ENCODE measurements at places on chromosomes 7 and 10.

DNA sequence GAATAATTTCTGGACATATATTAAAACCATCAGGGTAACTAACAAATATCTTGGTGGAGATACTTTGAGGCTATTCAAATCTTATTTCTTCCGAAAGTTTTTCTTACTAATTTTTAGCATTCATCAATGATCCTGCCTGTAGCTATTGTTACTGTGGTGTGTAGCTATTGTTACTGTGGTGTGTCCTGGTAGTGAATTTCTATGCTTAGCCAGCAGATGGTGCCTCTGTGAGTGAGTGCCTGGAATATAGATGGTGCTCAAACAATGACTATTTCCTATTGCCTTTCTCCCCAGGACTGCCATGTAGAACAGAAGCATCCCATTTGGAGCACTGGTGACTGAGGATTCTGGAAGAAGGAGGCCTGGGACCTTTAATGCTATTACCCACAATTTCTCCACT, 245.7 kb downstream of the CCSER2 start:
- no peak for DNase-seq

DNA sequence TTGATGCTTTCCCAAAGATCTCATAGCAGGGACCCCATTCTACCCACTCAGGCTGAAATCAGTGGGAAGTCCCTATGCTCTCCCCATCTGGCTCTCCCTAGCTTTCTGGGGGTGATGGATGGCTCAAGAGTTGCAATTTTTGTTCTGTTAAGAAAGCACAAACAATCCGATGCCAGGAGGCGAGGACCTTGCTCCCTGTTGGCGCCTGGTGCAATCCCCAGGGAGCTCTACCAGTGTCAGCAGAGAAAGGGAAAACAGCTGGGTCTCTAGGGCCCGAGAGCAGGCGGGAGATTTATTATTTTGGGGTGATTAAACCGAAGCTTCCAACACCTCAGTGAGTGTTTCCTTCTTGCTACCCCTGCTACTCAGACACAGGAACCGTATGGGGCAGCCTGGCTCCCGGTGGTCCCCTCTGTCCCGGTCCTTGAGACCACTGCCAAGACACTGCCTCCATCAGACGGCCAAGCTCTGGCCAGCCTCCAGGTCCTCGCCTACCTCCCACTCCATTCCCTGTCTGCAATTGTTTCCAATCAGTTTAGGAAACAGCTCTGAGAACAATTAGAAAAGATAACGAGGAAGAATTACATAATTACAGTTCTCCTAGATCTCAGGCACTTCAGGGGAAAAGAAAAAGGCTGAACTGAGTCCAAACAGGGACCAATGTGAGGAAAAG, 147.9 kb downstream of the PLXNA4 start:
- no peak for DNase-seq

DNA sequence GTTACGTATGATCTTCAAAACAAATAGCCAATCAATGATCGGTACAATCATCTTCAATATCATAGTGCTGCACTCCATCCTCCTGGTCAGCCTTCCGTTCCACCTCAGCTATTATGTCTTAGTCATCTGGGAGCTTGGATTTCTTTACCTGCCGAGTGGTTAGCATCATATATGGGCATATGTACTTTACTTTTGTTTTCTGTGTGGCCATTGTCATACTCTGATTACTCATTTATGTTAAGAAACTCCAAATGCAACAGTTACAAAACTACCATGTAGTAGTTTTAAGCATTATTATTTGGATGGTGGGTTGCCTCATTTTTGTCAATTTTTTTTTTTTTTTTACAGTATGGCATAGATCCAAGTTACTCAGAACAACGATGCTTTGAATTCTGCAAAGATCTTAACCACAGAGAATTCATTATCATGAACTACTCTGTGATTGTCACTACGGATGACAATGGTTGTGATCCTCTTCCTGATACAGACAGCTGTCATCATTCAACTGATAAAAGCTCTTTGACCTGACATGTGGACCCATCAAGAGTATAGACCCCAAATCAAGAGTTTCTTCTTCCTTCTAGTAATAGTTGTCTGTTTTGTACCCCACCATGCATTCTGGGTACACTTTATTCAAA, 52.1 kb upstream of the NME8 start:
- DNase-seq, result no peak

DNA sequence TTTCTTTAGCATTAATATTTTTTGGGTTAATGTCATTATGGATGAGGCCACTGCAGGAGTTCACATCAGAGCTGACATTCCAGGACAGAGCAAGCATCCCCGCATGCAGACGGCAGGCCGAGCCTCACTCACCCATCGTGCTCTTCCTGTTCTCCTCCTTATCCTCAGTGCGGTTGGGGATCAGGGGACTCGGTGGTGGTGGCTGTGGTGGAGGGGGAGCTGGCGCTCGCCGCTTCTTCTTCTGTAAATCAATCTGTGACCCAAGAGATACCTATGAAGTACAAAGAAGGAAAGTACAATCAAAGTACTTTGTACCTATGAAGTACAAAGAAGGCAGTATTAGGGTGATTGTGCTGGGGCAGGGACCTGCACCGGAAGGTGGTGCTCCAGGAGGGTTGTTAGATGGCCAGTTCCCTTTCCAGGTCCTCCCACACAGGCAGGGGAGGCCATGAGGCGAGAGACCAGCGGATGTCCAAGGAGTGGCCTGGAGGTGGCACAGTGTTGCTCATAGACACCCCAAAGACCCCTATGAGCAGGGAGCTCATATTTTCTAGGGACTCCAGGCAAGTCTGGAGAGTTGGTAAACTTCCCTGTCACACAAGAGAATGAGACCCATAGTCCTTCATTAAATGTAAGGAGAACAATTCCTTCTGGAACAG, 231.4 kb downstream of the COBL start:
- no peak for DNase-seq

DNA sequence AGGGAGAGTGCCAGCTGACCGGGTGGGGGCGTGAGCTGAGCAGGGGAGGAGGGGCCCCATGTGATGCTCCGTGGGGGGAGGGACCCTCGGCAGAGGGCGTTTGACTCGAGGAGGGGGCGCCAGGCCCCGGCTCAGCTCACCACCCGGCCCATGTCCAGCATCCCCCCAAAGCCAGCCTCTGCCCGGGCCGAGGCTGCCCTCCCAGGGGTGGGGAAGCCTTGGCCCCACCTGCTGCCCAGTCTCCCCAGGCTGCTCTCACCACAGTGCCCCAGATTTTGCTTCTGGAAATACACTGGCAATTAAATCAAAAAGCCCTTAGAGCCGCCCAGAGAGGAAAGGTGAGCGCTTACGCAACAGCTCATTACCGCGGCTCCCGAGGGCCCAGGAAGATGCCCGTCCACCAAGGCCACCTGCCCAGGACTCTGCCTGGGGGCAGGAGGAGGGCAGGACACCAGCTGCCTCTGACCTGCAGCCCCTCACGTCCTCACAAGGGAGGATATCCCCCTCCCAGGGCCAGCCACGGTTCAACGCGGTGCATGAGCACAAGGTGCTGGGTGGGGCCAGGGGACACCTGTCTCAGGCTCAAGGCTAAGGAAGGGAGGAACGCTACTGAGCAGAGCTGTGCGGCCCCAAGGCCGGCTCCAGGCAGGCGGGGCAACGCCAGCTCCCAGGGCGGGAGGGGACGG, 70.0 kb upstream of the INPP5A start:
- no peak for DNase-seq

DNA sequence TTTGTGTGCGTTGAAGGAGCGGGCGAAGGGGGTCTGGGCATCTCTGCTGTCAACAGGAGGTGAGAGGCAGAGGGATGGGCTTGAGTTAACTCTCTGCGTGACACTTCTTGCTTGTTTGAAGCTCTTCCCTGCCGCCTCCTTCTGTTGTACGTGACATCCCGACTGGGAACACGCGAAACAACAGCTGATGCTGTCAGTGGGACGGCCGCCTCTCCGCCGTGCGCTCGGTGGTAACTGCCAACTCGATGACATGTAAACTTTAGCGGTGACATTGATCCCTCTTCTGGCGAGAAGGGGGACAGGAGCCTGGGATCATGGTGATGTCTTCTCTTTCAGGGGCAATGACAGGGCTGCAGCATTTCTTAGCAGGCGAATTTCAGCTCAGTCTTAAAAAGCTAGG, 394.5 kb downstream of the TYW1 start:
- DNase-seq, result no peak

DNA sequence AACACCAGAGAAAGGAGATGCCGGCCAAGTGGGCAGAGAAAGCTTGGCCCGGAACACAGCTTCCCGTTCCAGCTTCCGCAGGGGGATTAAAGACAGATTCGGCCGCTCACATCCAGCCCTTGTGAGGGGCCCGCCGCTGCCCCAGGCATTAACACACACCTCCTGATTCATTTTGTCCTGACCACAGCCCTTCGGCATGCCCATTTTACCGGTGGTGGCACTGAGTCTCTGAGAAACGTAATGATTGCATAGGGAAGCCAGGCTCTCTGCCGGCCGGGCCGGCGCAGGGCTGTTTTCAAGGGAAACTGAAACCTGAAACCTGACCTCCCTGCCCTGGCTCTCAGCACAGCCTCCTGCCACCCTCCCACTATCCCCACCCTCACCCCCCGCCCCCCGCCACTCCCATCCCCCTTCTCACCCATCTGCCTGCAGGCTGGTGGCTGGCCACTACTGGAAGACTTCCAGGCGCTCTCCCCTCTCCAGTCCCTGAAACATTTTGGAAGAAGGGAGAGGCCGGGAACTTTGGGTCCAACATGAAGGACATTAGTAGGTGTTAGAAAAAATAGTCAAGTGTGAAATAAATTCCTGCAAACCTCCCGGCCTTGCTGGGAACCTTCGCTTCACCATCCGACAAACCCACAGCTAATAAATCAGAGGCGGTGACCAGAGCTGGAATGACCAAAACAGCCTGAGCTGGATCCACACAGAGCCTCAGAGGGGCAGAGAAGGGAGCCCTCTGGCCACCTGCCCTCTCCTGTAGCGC, 83.5 kb upstream of the CUX1 start:
- DNase-seq, result no peak

DNA sequence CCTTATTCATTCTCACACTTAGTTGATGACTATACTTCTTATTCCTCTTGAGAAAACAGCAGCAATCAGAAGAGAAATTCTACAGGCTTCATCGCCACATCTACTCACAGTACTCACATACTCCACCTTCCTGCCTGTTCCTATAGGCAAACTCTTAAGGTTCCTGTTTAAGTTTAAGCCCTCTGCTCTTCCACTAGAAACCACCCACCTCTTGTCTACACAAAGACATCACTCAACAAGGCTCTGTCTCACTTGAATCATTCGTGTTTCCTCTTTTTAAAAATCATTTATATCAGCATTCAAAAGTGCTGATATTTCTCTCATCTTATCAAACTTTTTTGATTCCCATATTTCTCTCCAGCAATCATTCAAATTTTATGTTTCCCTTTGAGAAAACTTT, 85.5 kb upstream of the ADO start:
- no peak for DNase-seq

- peak; percentile 21 for DNase-seq
Observed at GRCh38 chr7:44073664-44074348, 8.4 kb upstream of the PGAM2 start.

Measured in CD4-positive, alpha-beta T cell (primary cell).